Left kidney (tissue), 8 donors: ENCODE measurements at places on chromosomes 11 and 22.

DNA sequence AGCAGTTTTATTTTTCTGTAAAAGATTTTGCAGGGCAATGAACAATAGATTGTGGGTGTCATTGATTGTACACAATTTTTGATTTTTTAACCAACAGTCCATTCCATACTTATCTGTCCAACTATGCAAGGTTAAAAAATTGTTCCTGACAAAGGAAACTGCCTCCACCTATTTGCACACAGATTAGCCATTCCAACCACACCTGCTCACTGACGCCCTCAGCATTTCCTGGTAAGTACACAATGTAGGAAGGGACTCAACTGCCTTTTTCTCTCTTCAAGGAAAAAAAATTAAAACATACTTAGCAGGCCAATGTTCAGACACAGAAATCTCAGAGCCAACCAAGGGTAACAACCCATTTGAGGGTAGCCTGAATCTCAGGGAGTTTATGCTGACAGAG is 4.3 kb upstream of the FUT4 start:
- DNase-seq = no peak

DNA sequence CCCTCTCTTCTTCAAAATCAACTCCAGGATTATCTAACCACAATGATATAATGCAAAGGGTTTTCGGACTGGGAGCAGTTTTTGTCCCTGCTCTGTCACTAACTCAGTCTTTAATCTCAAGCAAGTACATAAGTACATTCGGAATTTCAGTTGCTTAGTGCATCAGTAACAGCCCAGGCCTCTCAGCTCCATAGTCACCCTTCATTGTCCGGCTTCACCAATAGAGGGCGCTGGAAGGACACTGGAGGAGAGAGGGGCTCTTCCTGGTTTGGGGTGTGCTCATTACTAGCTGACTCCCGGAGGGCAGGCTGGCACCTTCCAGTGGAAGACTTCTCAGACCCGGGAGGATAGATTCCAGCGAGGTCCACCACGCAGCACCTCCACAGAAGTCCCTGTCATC is 90.4 kb upstream of the PDGFD start:
- DNase-seq = peak; percentile 5

DNA sequence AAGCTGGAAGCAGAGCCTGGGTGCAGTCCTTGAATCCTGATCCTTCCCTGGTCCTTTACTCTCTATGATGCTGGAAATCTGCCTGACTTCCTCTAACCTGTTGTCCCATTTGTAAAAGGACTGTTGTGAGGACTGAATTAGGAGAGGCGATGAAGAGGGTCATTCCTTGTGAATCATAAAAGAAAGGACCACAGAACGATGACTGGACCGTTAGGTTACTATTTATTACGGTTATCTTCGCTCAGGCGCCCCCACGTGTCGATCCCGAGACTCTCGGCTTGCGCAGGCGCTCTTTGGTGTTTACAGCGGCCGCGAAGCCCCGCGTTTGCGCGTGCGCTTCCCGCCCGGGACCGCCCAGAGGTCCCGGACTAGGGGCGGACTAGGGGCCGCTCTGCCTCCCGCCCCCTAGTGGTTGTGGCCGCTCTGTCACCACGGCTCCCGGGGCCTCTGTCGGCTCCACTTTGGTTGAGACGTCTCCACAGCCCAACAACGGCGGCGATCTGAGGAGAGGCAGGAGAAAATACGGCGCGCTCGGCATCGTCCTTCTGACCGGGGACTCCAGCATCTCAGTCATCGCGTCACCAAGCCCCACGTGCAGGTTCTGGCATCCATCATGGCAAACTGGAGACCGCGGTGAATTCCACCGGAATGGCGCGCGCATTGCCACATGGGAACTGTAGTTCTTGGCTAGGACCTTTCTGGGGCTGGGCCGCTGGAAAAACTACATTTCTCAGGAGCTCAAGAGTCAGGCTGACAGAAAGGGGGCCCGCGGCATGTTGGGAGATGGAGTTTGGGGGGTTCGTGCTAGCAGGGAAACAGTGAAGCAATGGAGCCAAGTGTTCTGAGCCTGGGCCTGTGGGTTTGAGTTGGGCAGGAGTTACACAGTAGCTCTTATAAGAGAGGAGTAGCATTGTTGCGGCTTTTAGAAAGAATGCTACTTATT is at the start of gene STARD10:
TSS of gene STARD10 (minus strand) at position 623 of the 943 bp plus-strand sequence. CDS start 12,866 bp downstream, outside the sequence.
- DNase-seq = peak; percentile 98

DNA sequence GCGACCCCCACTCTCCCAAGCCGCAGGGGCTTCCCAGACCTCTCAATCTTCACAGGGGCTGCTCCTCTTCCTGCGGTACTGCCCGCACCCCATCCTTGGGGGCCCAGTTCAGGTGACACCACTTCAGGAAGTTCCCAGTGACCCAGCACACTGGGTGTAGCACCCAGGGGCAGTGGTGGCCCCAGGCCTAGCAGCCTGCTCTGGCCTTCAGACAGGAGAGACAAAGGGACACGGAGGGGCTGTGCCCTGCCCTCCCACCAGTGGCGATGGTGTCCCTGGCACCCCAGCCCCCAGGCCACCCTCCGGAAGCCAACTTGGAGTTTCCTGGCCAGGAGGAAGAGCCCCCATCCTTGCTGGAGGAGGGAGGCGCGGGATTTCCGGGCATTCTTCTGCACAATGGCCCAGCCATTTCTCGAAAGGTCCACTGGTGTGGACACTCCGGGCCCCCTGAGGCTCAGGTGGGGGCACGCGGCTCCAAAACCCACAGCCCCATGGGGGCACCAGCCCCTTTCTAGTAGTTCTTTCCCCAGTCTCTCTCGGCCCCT is 978 bp upstream of the CLDN5 start:
- no peak for DNase-seq

- no peak for DNase-seq
Observed at GRCh38 chr22:23176645-23177027, 3.7 kb upstream of the BCR start.

DNA sequence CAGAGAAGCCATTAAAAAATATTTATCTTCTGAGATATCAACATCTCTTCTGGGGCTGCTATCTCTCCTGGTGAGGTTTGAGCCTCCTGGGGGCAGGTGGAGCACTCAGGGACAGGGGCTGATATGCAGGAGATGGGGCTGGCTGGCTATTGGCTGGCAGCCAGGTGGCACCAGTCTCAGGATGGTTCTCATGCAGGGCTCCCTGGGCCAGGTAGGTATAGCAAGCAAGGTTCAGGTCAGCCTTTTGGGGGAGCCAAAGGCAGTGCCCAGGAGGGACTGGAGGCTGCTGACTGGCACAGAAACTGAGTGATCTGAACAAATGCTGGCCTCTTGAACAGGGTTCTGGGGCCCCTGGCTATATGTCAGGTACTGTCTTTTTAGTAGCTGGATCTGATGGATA is 29.7 kb upstream of the EMSY start:
- DNase-seq = no peak

DNA sequence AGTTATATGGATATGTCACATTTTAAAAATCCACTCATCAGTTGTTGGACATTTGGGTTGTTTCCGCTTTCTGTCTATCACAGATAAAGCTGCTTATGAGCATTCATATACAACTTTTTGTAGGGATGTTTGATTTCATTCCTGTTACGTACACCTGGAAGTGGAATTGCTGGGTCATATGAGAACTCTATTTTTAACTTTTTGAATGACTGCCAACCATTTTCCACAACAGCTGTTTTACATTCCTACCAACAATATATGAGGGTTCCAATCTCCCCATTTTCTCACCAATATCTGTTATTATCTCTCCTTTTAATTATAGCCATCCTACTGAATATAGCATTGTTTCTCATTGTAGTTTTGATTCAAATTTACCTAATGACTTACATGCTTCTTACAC is 172.0 kb downstream of the UVRAG start:
- DNase-seq = no peak

GRCh38 chr11:19923626-19924025 is 211.0 kb downstream of the NAV2 start:
- no peak for DNase-seq

- DNase-seq = no peak
Observed at GRCh38 chr22:37178350-37179125, 9.5 kb downstream of the C1QTNF6 start.

DNA sequence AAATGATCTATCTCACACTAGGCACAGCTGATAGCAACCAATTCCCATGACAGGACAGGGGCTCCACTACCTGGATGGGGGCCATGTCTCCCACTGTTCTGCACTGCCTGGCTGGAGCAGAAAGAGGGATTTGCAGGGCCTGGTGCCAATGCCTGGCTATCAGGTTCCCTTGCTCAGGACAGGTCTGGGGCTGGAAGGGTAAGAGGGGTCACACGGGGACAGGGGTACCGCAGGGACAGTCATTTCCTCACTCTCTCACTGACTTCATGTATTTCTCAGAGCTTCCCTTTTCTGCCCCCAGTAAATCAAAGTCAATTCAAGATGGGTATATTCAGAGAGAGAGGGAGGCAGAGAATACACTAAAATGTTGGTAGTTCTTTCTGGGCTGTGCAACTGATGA is 119.1 kb upstream of the CSNK2A3 start:
- no peak for DNase-seq

DNA sequence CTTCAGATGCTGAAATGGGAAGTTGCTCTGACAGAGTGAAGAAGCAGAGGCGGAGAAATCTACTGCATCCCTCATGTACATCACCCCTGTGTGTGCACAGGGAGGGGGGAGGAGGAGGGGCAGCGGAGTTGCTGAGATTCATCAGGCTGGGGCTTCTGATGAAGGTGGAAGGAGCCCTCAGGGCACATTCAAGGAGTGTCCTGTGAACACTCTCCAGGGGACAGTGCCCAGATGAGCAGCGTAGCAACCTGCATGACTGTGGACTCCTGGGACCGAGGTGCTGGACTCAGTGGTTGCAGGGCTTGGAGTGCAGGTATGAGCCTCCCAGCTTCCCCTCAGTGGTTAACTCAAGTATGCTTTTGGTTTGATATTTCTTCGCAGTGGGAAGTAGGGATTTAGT is 257.8 kb upstream of the B3GAT1 start:
- no peak for DNase-seq
